Aortic smooth muscle cell (primary cell): ENCODE measurements at places on chromosomes 5 and 9. TPM values are rescaled to one million over a fixed set of nuclear protein-coding genes. Genes with fewer than 3 reads are reported as not detected.

The FCN2 gene
- not detected in 2 replicates for total RNA-seq

The GRIN1 gene
- 0.06 and 0.13 TPM in 2 replicates for total RNA-seq

The SLC25A51 gene
- total RNA-seq, result 59.4 and 70.8 TPM in 2 replicates

The CRB2 gene
- not detected in 2 replicates for total RNA-seq

The SSBP2 gene
- 13.1 and 14.5 TPM in 2 replicates for total RNA-seq
